ENCODE measurements at places on chromosomes 6 and 20. TPM values are rescaled to one million over a fixed set of nuclear protein-coding genes. Genes with fewer than 3 reads are reported as not detected.

- DNase-seq: no peak
Measured at GRCh38 chr6:141664744-141665143, 468.0 kb upstream of the GJE1 start.

GRCh38 chr6:105561486-105561885, 158.6 kb upstream of the PREP start:
- no peak for DNase-seq

- no peak for DNase-seq
Measured at GRCh38 chr20:5214826-5215225, 88.0 kb downstream of the CDS2 start.

ZSCAN23 gene
- 1.1 TPM for total RNA-seq

SLC17A9 gene
- 2.4 TPM for total RNA-seq
